ENCODE measurements at places on chromosomes 12 and 14.

DNA sequence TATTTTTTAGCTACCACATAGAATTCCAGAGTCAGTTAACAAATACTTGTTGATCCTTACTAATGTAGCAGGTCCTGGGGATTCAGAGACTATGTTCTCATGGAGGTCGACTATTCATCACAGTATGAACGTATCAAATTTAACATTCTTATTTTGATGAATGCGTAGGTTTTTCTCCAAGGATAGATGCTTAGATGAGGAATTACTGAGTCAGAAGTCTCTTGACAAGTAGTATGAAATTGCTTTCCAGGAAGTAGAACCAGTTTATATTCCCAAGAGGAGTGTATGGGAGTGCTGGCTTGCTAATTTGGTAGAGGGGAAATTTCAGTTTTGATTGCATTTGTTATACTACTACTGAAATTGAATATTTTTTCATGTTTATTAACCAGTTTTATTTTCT, 42.8 kb upstream of the CRADD start:
- DNase-seq = no peak

GRCh38 chr12:113831016-113831415, 135.1 kb downstream of the RBM19 start:
- DNase-seq = no peak

GRCh38 chr12:114265036-114265435, 140.9 kb downstream of the TBX5 start:
- no peak for DNase-seq

DNA sequence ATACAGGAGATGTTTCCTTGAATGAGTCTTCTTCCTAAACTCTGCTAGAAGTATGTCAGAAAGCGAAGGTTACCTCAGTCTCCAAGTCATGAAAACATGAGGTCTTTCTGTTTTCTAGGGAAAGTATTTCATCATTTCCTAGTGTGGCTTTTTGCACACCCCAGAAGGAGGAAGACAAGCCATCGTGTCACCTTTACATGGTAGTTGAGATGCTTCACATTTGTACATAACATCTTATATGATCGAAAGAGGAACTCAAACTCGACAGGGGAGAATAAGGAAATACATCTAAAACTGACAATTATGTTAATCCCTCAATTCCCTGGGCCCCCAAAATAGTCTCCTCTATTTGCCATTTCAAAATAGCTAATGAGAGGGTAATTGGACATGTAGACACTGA, 214.1 kb upstream of the PLEKHG7 start:
- peak; percentile 26 for DNase-seq

GRCh38 chr14:59630288-59630963, 53.8 kb upstream of the CCDC175 start:
- DNase-seq = no peak

GRCh38 chr12:40034156-40034555, 71.7 kb downstream of the SLC2A13 start:
- DNase-seq = no peak

GRCh38 chr12:49990273-49990672, 17.5 kb downstream of the AQP6 start:
- DNase-seq = no peak

GRCh38 chr14:54944737-54945391, 42.2 kb upstream of the GCH1 start:
- DNase-seq = no peak

DNA sequence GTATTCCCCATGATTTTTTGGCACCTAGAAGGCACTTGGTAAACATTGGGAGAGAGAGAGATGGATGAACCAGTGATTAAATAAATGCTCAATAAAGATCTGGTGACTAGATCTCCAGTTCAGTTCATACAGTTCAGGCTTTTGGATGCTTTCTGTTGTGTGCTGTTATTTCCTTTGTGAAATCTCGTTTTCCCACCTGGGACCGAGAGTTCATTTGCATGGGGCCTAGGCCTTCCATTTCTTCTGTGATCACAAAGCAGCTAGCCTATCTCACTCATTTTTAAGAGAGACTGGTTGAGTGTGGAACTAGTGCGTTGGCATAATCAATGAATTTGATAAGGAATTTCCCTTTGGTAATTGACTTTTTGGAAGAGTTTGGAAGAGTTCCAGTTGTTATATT, 104.0 kb downstream of the VRK1 start:
- DNase-seq = no peak

DNA sequence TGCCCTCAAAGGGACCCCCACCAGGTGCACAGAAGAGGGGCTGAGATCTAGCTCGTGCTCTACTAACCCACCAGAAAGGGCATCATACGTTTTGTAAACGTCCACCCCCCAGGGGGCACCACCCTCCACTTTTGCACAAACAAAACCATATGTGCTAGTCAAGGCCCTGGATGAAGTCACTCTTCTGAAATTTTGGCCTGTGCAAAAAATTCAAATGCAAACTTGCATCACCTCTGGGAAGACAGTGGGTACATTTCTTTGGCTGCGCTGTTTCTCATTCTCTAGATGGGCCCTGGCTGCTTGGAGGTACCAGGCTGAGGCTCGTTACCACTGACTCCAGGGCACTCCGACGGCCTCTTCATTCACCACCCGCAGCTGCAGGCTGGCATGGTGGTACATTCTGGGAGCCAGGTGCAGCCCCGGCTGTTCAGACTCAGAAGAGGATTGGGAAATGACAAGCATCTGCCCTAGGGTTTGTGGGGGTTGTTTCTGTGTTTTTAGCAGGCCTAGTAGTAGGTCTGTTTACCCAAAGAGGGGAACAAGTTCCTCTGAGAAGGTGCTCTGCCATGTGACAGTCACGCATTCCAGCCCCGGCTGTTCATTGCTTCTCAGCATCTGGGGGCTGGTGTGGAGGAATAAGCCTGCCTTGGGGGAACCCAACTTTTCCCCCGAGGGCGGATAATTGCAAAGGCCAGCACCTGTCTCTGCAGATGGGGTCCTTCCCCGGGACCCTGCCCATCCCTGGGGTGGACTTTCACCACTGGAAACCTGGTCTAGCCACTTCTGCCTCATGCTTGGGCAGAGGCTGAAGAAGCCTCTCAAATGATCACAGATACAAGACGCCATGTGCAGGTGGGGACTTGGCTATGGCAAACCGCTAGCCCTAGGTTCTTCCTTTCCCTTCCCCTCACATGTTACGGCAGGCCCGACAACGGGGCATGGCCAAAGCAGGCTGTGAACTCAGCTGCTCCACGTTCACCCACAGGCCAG, 147.6 kb downstream of the DPF3 start:
- no peak for DNase-seq

DNA sequence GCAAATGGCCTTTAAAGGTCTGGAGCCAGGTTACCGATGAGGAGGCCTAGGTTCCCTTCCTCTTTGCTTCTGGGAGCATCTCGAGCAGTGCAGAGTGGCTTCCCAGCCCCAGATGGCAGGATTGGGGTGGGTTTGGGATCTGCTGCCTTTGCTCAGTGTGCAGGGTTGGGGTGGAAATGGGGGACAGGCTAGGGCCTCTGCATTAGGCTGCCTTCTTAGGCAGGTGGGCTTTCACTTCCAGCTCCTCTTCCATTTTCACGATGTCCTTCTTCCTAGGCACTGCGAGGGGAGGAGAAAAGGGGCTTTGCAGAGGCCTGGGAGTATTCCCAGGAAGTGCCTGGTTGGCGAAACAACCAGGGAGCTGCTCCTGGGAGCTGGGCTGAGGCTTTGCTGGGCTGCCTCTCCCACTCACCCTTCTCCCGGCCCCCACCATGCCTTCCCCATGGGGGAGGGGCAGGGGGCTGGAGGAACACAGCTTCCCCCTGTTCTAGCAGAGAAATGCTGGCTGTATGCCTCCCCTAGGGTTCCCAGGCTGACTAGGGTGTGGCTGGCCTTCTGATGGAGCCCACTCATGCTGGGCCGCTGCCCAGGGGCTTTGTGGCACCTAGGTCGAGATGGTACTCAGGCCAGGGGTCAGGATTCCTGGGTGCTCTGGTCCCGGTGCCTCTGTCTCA, 2.4 kb downstream of the NR4A1 start:
- DNase-seq = no peak

DNA sequence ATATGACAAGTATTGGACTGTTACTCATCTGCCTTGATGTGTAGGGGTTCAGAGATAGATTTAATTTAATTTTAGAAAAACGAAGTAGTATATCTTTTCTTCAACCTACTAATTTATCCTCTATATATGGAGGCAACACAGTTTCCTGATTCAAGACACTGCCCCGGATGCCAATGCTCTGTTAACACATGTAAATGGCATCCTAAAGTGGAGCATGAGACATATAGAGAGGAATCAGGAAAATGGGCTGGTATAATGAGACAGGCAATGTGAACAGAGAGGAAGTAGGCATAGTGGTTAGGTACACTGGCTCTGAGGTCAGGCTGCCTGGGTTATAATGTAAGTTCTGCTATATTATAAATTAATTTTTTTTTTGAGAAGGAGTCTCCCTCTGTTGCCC, 85.6 kb downstream of the OTOGL start:
- DNase-seq = peak; percentile 5

- no peak for DNase-seq
Observed at GRCh38 chr14:44847526-44848309, 114.0 kb downstream of the KLHL28 start.

GRCh38 chr14:32846821-32847365, 91.8 kb upstream of the NPAS3 start:
- no peak for DNase-seq

- no peak for DNase-seq
Observed at GRCh38 chr12:110084314-110085015, 36.1 kb upstream of the C12orf76 start.

DNA sequence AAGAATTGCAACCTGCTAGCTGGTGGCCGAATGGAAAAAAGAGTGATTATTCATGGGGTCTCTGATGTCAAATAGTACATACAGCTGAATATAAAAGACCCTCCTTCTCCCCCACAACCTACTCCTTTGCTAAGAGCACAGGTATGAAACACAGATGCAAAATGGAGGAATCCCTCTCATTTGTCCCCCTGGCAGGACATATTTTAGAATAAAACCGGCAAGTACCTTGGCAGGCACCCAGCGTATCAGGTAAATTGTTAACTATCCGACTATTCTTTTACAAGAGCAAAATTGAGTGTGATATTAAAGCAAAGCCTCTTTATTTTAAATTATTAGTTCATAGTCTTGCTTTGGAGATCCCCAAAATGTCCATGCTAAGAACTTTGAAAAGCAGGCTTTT, 73.7 kb upstream of the USP44 start:
- DNase-seq = no peak

DNA sequence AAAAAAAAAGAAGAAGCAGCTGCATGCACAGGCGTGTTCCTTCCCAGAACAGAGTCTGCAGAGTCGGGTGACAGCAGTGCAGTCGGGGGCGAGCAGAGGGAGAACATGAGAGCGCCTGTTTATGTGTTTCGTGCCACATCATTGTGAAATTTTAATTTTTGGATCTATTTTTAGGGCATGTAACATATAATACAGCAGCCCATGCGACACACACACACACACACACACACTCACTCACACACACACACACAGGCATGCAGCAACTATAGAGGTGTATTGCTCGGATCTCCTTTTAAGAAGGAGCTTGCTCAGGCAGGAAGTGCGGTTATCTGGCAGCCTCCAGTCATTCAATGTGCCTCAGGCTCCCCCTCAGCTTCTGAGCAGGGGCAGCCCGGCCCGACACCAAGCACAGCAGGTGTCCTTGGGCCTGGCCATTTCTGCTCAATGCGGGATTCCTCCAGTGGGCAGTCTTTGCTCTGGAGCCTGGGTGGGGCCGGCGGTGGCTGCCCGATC, 71.8 kb downstream of the ZNF664 start:
- no peak for DNase-seq

DNA sequence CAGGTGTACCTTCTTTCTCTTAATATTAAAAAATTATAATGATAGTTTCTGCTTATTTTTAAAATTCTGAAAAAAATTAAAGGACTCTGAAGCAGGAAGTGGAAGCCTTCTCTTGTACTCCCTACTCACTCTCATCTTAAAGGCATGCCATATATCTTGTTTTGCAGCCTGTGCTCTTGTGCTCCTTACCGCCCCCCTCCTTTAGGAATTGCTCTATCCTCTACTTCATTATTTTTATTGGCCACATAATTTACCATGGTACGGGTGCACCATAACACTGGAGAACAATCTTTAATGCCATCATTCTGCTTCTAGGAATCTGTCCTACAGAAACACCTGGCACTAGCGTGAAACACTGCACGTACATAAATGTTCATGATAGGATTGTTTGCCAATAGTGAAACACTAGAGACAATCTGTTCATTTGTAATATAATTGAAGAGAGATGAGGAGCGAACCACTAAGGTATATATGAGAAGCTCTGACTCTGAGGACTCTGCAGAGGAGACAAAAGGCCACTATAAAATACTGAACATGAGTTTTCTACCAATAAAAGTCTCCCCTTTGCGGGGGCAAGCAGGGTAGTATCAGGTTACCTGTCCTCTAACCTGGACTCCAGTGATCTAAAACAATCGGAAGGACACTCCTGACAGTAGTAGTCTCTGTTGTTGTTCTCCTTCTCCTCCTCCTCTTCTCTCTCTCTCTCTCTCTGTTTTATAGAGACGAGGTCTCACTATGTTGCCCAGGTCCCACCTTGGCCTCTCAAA, 6.3 kb upstream of the NYNRIN start:
- DNase-seq = no peak

GRCh38 chr14:92760524-92760805, 12.0 kb upstream of the LGMN start:
- DNase-seq = no peak

DNA sequence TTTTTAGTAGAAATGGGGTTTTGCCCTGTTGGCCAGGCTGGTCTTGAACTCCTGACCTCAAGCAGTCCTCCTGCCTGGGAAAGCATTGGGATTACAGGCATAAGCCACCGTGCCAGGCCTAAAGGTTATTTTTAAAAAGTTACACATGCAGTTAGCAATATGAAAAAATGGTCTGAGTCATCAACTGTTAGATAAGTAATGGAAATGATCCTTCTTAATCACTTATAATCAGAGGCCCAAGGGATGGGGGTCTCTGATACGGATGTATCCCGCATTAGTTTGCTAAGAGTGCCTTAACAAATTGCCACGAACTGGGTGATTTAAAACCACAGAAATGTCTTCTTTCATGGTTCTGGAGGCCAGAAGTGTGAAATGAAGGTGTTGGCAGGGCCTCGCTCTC, 54.1 kb upstream of the FERMT2 start:
- no peak for DNase-seq

DNA sequence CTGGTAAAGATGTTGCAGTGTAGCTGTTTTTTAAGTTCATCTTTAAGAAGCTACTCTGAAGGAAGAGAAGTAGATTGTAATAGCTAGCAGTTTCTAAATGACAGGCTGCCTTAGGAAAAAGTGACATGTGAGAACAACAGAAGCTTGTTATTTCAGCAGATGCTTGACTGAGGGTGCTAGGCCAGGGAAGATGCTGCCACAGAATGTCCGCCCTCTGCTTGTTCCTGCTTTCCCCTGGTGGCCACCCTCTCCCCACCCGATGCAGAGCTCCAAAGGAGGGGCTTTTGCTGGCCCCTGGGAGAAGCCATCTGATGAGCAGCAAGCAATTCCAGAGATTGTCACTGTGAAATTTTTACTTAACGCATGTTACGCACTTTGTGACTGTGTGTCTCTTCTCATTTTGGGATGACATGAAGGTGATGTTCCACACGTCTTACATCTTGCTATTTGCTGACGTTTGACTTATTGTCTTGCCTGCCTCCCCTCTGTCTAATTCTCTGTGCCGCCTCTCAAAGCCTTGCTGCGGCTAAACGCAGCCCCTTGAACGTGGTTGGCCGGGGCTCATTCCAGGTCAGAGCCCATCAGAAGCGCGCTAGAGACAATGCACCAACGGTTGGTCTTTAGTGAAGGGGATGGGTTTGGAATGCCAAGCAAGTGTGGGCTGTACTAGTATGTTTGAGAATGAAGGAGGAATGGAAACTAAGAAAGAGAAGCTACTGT, 44.8 kb downstream of the WDR20 start:
- DNase-seq = no peak

Measured in Kasumi-1 (cell line).